ENCODE measurements at places on chromosomes 5 and 9.

GRCh38 chr5:142549834-142550233 lies 136.1 kb downstream of the FGF1 start:
- DNase-seq = no peak

DNA sequence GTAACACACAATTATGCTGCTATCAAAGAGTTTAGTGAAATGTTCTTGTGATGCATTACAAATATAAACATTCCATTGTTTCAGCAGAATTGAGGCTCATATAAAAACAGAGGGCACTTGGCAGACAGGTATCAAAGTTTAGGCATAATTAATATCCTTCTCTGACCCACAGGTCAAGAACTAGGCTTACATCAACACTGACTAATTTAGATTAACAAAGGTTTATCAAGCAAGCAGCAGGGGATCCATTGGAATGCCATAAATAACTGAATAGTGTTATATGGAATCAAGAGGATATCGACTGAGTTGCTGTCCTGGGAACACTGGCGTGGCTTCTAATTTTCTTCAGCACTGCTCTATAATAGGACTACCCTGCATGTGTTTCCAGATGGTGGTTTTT lies 414.5 kb upstream of the ARRDC3 start:
- DNase-seq = no peak

DNA sequence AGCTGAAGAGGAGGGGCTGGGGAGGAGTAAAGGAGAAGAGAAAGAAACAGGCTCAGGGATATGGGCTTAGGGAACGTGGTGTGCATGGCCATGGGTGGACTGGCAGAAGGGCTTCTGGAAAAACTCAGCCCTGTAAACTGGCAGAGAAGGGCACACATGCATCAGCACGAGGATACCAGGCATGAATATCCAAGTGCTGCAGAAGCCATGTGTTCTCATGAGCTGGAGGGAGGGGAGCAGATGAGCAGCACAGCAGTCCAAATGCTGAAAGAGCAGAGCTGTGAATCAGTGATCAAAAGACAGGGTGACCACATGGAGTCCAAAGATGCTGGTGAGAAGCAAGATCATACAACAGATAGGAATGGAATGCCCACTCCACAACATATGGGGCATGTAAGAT lies 72.3 kb downstream of the SEMA5A start:
- DNase-seq = no peak

DNA sequence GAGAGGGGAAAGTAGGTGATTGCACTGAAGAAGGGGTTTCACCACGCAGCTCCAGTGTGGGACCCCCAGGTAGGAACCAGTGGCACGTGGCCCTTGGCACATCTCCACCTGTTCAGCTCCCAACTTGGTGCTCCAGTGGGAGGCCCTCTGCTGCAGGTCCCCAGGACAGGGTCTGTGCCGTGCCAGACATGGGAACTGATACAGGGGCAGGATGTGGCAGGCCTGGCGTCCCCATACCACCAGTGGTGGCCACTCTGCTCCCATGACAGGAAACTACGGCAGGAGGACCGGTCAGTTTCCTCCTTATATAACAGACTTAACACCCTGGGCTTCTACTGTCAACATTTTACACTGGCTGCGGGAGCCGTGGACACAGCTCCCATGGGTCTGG lies 67.3 kb downstream of the PSMB7 start:
- no peak for DNase-seq

DNA sequence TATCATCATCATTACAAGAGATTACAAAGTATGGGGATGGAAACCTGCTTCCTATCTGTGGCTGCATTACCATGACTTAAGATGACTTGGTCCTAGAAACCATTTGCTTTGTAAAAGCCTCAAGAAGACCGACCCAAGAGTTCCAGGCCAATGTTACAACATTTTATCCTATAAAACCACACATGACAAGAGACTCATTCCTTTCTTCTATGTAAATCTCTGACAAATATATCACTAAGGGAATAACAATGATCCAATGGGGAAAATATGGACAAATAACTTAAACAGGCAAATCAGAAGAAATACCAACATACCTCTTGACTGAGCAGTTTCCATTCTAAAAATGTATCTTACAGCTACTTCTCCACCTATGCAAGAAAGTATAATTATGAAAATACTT lies 44.3 kb upstream of the VPS13A start:
- no peak for DNase-seq

Measured in Jurkat, Clone E6-1 (cell line).